ENCODE measurements at places on chromosomes 7 and 10.

DNA sequence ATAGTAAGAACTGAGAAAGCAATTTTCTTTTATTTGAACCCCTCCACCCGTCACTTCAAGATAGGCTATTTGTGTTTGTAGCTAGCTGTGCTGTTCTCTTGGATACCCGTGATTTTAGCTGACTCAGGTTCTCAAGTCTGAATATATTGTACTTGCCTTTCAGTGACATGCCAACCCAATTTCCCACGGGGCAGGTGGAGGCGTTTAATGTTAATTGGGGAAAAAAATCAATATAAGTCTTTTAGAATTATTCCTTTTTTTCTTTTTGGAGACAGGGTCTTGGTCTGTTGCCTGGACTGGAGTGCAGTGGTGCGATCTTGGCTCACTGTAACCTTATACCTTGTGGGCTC lies 36.4 kb downstream of the ZRANB1 start:
- no peak for DNase-seq

- DNase-seq, result no peak
Measured at GRCh38 chr7:55425141-55425752, 60.1 kb downstream of the LANCL2 start.

DNA sequence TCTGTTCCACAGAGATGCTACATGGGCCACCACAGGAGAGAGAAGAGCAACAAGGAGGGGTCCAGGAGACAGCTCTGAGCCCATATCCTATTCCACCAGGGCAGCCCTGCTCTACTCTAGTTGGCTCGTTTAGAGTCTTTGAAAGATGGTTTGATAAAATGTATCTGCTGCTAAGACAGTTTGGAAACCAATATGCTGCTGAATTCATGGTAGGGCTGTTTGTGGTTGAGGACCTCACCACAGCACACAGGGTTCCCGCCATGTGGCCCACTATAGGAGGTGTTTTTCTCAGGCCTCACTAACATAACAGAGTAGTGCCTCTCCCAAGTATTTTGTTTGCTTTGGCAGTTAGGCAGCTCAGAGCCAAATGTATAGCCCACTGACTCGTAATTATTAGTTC lies 35.8 kb upstream of the ZC3HAV1L start:
- DNase-seq, result no peak

DNA sequence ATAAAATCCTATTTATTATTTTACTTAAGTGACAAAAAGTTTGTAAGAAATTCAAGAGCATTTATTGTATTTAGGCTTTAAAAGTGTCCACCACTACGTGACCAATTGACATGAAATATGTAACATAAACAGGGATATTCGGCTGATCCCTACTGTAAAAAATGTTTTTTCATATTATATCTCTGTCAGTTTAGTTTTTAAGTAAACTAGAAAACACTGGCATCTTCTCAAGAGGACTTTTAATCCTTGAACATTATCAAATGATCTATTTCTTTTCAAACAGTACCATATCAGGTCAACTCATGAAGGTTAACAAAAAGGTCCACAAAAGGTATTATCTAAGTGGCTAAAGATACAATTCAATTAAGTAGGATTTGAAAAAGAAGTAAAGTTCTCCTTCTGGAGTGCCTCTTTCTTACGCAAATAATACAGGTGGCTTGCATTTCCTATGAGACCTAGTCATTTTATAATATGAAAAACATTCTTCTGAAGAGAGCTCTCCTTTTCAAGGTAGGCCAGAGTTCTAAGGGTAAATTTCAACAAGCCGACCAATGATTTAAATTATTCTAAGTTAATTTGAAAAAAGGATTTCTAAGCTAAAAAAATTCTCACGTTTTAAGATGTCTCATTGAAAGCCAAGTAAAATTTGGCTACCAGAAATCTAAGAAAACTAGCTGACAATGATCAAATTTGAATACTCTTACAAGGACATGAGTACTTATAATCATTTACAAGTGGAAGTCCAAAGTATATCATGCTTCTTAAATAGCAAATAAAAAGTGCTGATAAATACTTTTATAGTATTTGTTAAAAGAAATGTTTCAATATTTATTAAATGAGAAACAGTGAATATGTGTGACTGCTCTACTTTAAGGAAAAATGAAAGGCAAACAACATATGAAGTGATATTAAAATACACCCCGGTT lies 133.5 kb downstream of the NRBF2 start:
- DNase-seq, result no peak

- DNase-seq, result no peak
Measured at GRCh38 chr7:33053721-33054120, 8.9 kb downstream of the NT5C3A start.

GRCh38 chr7:151992375-151992774 lies 33.1 kb upstream of the GALNT11 start:
- DNase-seq, result no peak

GRCh38 chr10:105793071-105793470 lies 1152.0 kb downstream of the SORCS3 start:
- no peak for DNase-seq

DNA sequence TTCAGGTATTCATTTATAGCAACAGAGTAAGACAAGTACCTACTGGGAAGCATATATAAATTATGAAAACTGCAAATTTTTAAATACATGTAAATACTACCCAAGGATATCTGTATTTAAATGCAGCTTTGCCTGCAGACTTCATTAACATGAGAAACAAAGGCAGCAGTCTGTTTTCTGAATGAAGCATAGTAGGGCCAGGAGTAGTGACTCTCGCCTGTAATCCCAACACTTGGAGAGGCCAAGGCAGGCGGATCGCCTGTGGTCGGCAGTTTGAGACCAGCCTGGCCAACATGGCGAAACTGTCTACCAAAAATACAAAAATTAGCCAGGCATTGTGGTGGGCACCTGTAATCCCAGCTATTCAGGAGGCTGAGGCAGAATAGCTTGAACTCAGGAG lies 42.5 kb upstream of the PHF14 start:
- no peak for DNase-seq

GRCh38 chr10:127424594-127425264 lies 124.4 kb upstream of the NPS start:
- no peak for DNase-seq

DNA sequence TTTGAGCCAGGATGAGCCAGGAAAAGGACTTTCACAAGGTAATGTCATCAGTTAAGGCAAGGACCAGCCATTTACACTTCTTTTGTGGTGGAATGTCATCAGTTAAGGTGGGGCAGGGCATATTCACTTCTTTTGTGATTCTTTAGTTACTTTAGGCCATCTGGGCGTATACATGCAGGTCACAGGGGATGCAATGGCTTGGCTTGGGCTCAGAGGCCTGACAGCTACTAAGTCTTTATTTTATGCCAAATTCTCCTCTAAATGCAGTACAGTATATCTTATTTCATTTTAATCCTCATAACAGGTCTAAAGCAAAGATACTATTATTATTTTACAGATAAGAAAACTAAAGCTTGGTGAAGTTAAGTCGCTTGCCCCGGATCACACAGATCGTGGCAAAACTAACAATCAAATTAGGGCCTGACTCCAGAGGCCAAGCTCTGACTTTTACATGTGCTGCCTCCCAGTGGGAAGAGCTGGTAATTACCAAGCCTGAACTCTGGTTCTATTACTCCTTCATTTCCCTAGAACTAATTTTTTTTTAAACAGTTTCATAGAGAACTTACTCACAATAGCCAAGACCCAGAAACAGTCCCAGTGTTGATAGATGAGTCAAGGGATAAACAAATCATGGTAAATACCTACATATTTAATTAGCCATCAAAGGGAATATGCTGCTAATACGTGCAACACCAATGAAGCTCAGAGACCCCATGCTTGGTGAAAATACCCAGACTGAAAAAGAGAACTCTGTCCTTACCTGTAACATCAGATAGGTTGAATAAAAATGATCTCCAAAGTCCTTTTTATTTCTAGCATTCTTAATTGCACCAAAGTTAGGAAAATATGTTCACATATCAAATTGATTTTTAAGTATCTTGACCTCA lies 35.4 kb downstream of the C7orf25 start:
- peak; percentile 13 for DNase-seq

GRCh38 chr7:116173051-116174028 lies 37.0 kb upstream of the TES start:
- DNase-seq, result no peak

DNA sequence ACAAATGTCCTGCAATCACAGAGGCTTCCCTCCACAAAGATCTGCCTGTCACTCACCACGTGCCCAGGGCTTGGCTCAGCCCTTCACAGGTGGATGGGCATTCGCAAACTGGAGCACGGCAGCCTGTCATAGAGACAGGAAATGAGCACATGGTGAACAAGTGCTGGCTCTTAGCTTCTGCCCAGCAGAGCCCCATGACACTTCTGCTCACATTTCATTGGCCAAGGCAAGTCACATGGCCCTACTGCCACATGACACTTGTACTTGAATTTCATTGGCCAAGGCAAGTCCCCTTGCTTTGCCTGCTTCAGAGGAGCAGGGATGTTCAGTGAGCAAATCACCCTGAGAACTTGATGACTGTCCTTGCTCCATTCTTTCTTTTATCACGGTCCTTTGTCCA lies 110.8 kb upstream of the PPP2R2D start:
- no peak for DNase-seq

GRCh38 chr10:128047991-128048818 lies 78.0 kb downstream of the MKI67 start:
- no peak for DNase-seq
